Nephron progenitor cell (in vitro differentiated cells): ENCODE measurements at places on chromosomes 3 and 15.

DNA sequence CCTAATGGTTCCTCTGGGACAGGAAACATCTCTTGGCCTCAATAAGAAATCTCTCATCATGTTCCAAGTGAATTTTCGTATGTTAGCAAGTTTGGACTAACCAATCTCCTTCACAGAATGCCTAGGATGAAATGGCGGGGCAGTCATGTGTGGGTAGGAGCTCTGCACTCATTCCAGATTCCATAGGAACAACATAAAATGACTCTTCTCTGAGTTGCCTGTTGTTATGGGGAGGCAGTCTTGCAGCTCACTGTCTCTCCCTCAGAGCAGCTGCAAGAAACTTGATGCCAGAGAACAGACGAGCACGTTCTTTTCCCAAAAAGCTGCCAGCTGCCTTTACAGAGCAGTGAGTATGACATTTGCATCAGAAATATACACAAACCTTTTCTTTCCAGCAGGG lies 34.1 kb downstream of the SPATA12 start:
- no peak for DNase-seq
- H3K4me1 ChIP-seq, result peaks cover 41% of the 10 kb centered on the region
- peak overlapping the region; percentile 23 for H3K4me3 ChIP-seq
- no peaks in the 10 kb centered on the region for H3K27me3 ChIP-seq
- H3K36me3 ChIP-seq, result peaks cover 82% of the 10 kb centered on the region

DNA sequence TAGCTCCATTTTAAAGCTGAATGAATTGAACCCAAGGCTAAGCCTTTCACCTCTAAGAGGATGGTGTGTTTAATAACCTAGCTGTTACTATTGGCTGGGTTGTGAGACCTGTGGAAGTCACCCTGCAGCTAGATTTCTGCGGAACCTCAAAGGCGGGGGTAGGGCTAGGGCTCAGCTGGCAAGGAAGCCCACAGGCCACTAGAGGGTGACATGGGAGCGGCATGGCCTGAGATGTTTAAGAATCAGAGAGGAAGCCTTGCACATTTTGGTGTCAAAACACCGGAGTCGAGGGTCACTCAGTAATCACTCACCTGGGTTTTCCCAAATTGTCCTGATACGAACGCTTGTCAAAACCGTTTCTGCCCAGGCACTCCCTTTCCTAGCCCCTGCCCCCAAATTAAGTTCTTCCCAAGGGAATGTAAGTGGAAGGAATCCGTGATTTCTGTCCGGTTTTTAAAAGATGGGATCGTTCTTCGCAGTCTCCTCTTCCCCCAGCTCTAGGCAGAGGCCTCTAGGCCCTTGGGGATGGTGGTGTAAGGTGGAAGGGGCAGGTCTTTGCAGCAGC lies 3.8 kb upstream of the ACAD9 start:
- peak; percentile 51 for DNase-seq
- H3K4me3 ChIP-seq, result no peak overlapping the region
- H3K4me1 ChIP-seq, result peaks cover 55% of the 10 kb centered on the region
- H3K27ac ChIP-seq, result no peak overlapping the region

GRCh38 chr3:56784448-56785001 lies 17.2 kb downstream of the ARHGEF3 start:
- no peak overlapping the region for H3K27ac ChIP-seq
- H3K4me1 ChIP-seq, result peaks cover 26% of the 10 kb centered on the region
- no peak for DNase-seq
- H3K36me3 ChIP-seq, result no peaks in the 10 kb centered on the region
- peaks cover 8% of the 10 kb centered on the region for H3K27me3 ChIP-seq

DNA sequence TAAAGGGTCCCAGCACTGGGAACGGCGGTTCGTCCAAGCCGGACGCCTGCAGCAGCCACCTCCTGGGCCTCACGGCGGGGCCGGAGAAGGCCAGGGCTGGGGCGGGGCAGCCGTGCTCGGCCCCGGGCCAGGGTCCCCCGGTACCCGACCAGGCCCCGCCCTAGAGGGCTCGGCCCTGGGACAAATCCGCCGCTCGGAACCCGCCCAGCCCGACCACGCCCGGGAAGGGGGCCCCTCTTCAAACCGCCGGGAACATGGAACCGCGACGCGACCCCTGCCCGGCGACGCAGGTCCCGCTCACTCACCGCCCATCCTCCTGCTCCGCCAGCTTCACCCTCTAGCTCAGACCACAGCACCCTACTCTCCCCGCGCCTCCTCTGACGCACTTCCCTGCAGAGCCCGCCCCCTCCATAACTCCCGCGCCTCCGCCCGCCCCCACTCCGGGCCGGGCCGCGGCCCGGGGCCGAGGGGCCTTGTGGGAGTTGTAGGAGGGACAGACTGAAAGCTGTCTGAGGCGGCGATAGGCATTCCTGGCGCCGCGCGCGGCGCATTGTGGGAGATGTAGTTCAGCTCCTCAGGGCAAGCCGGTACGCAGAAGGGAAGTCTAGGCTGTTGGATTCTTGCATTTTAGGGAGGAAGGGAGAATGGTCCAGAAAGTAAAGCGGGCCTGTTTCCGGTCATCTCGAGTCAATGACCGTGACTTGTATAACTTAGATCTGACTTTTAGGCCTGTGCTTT lies at the start of gene CLDND1:
CLDND1 (minus strand) TSS at position 359 of the 738 bp plus-strand sequence. CDS start 1,478 bp downstream, outside the sequence.
- DNase-seq, result peak; percentile 94
- peak within 1 kb of the TSS; percentile 99 for H3K27ac ChIP-seq
- H3K27me3 ChIP-seq, result no peaks in the 10 kb centered on the region
- peak within 1 kb of the TSS; percentile 94 for H3K4me3 ChIP-seq
- peaks cover 30% of the 10 kb centered on the region for H3K4me1 ChIP-seq
- H3K36me3 ChIP-seq, result peaks cover 33% of the 10 kb centered on the region

- H3K27ac ChIP-seq, result no peak overlapping the region
- peak; percentile 44 for DNase-seq
- no peaks in the 10 kb centered on the region for H3K36me3 ChIP-seq
- H3K4me3 ChIP-seq, result no peak overlapping the region
Measured at GRCh38 chr3:70108072-70108471, 108.5 kb downstream of the SAMMSON start.

GRCh38 chr15:33693166-33693800 lies 275.0 kb upstream of the CHRM5 start:
- peak overlapping the region; percentile 46 for H3K27ac ChIP-seq
- peaks cover 8% of the 10 kb centered on the region for H3K27me3 ChIP-seq
- H3K36me3 ChIP-seq, result no peaks in the 10 kb centered on the region

DNA sequence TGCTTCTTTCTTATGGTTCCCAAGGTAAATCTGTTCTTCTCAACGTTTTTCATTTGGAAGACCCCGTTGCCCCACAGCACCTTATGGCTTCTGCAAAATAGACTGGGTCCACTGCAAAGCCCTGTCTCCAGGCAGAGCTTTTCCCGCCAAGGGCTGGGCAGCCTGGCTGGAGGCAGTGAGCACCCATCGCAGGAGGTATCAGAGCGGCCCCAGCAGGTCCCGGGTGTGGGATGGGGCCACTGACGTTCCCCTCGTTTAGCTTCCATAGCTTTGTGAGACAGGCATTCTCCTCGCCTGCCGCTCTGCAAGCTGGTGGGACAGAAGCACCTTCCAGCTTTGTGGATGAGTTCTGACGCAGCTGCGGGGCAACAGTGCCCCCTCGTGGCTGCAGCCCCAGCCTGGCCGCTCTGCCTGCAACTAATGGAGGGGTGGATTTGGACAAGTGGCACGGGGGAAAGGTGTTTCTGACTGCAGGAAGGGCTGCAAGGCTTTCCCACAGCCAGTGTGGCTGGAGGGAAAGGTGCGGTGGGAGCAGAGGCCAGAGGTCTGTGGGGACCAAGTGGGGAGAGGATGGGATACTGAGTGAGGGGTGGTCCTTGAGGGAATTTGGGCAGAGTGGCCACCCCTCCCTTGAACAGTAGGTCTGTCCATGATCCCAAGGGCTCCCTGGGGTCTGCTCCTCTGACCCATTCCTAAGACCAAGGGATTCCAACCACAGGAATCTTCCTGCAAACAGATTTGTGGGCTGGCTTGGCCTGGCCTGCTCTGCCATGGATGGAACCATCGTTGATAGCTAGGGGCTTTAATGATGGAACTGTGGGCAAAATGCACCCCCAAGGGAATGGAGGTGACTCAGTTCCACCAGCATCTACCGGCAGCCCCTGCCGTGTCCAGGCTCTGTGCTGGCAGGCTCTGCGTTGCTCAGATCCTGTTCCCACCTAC lies 99.4 kb downstream of the FBLN2 start:
- peaks cover 35% of the 10 kb centered on the region for H3K27me3 ChIP-seq
- peak overlapping the region; percentile 24 for H3K4me3 ChIP-seq
- no peaks in the 10 kb centered on the region for H3K36me3 ChIP-seq
- H3K4me1 ChIP-seq, result peaks cover 53% of the 10 kb centered on the region

DNA sequence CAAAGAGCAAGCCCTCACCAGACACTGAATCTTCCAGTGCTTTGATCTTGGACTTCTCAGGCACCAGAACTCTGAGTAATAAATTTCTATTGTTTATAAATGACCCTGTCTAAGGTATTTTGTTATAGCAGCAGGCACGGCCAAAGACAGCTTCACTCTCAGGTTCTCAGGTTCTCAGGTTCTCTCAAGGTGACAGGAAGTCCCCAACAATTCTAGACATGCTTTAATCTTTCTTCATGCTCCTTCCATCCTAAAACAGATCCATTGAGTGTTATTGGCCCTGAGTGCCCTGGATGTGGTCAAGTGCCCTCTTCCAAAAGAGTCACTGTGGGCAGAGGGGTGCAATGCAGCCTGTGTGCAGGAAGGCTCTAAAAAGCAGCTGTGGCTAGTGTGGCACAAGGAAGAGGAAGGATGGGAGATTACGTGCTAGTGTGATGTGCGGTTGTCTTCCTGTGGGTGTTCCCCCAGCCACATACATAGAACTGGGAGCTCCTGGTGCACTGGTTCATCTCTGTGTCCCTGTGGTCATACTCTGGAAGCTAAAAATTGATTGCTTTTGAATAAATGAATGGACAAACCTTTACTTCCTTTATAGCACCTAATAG lies 11.0 kb upstream of the RAB7A start:
- H3K4me1 ChIP-seq, result peaks cover 20% of the 10 kb centered on the region
- H3K27me3 ChIP-seq, result peaks cover 21% of the 10 kb centered on the region
- H3K4me3 ChIP-seq, result no peak overlapping the region
- H3K36me3 ChIP-seq, result no peaks in the 10 kb centered on the region

DNA sequence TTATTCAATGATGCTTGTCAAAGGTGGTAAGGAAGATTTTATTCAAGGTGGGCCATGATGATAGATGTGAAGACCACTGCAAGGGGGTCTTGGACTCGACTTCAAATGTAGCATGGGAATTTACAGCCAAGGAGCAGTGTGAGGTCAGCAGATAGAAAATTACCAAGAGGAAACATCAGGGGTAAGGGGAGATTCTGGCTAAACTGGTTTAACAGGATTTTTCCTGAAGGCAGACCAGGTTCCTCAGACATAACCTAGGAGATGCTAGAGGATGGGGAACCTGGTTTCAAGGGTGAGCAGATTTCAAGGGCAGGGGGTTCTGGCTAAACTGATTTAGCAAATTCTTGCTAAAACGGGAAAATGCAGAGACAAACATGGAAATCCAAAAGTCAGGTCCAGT lies 464.9 kb downstream of the TAFA4 start:
- no peaks in the 10 kb centered on the region for H3K4me1 ChIP-seq
- no peak overlapping the region for H3K27ac ChIP-seq
- no peak for DNase-seq
- H3K4me3 ChIP-seq, result no peak overlapping the region
- no peaks in the 10 kb centered on the region for H3K27me3 ChIP-seq

- peaks cover 8% of the 10 kb centered on the region for H3K27me3 ChIP-seq
- no peak for DNase-seq
- H3K4me3 ChIP-seq, result no peak overlapping the region
- no peak overlapping the region for H3K27ac ChIP-seq
- H3K4me1 ChIP-seq, result peaks cover 47% of the 10 kb centered on the region
Measured at GRCh38 chr15:74399511-74400312, 32.3 kb upstream of the CYP11A1 start.

- H3K4me1 ChIP-seq, result peaks cover 28% of the 10 kb centered on the region
- no peak overlapping the region for H3K27ac ChIP-seq
- no peak for DNase-seq
Measured at GRCh38 chr3:72580900-72581299, 267.3 kb downstream of the SHQ1 start.

DNA sequence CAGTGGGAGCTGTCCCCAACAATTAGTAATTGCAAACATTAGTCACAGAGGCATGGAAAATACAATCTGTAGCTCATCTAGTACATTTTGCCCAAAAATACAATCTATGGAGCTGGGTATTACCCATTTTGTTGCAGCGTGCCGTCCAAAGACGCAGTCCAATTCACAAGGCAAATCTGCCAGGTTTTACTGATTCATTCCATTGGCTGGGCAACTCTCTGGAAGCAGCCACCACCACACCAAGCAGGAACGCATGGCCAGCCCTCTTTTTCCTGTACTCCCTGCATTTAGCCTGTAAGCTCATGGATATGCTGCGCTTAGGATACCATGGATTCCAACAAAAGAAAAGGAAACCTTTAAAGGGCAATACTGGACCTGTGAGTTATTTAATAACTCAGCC lies 60.5 kb upstream of the ARRDC4 start:
- H3K27ac ChIP-seq, result no peak overlapping the region
- peaks cover 12% of the 10 kb centered on the region for H3K4me1 ChIP-seq
- no peak for DNase-seq
- H3K4me3 ChIP-seq, result no peak overlapping the region
- H3K27me3 ChIP-seq, result peaks cover 29% of the 10 kb centered on the region
- H3K36me3 ChIP-seq, result no peaks in the 10 kb centered on the region

DNA sequence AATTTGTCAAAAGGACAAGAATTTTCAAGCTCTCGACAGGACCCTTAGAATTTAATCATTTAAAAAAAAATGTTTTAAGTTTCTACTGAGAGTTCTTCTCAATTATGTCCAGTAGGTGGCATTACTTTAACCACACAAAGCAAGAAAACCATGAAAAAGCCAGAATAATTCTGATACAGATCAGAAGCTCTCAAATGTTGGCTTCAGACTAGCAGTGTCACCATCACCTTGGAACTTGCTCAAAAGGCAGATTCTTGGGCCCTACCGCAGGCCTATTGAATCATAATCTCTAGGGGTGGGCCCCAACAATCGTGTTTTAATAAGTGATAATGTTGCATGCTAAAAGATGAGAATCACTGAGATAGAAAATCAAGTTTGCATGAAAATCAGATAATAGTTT lies 99.5 kb upstream of the KCNMB2 start:
- H3K4me3 ChIP-seq, result no peak overlapping the region
- no peak for DNase-seq
- H3K4me1 ChIP-seq, result no peaks in the 10 kb centered on the region
- no peaks in the 10 kb centered on the region for H3K27me3 ChIP-seq
- H3K27ac ChIP-seq, result no peak overlapping the region

- H3K27me3 ChIP-seq, result peaks cover 16% of the 10 kb centered on the region
- H3K36me3 ChIP-seq, result no peaks in the 10 kb centered on the region
- DNase-seq, result no peak
- H3K4me1 ChIP-seq, result no peaks in the 10 kb centered on the region
- H3K4me3 ChIP-seq, result no peak overlapping the region
Measured at GRCh38 chr3:24475925-24476324, 18.7 kb downstream of the THRB start.

DNA sequence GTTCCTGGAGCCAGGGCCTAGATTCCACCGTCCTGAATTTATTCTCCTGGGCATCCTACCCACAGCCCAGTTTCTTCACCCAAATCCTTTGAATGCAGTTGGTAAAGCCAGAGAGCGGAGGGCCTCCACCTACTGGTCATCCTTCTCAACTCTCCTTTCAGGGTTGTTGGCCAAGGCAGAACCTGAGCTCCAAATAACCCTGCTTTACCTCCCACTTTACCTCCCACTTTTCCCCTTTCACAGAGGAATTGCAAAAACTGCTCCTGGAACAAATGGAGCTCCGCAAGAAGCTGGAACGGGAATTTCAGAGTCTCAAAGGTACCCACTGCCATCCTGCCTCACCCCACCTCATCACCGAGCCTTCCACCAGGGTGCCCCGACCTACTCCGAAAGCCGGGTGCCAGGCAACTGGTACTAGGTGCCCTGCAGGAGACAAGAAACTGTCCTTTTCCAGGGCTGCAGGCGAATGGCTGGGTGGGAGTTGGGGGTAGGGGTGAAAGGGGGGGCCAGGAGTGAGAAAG lies 6.8 kb downstream of the SKOR1 start:
- H3K36me3 ChIP-seq, result no peaks in the 10 kb centered on the region
- no peak overlapping the region for H3K27ac ChIP-seq
- peaks cover 92% of the 10 kb centered on the region for H3K27me3 ChIP-seq
- DNase-seq, result no peak
- H3K4me1 ChIP-seq, result peaks cover 63% of the 10 kb centered on the region
